ENCODE measurements at places on chromosomes 1 and 21.

GRCh38 chr1:201265756-201266155 lies 17.6 kb upstream of the PKP1 start:
- no peak for DNase-seq

- no peak for DNase-seq
These were observed 20.1 kb upstream of the CLCA1 start for GRCh38 chr1:86448670-86449069.

DNA sequence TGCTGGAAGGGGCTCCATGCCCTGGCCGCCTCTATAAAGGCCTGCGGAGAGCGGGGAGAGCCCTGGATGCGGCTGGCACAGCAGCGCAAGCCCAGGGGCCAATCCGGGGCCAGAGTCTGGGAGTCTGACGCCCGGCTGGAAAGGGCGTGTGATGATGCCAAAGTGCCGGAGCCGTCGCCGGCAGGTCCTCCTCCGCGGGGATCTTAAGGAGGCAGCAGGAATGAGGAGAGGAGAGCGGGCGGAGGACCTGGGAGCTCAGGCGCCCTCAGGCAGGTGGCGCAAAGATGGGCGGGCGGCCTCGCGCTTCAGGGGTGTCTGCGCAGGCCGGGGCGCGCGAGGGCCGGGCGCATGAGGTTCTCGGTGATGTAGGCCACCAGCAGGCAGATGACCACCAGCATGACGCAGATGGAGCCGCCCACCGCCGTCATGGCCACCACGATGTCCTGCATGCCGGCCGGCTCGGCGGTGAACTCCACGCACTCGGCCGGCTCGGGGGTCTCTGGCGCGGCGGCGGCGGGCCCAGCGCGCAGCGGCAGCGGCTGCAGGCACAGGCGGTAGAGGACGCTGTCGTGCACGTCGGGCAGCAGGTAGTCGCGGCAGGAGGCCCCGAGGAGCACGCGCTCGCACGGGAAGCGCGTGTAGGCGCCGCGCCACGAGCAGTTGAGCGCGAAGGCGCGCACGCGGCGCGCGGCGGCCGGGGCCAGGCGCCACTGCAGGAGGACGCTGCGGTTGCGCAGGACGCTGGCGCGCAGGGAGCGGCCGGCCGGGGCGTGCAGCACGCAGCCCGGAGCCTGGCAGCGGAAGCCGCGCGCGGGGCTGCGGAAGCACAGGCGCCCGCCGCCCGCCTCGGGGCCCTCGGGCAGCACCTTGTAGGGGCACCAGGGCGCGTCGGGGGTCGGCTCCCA lies 653 bp downstream of the FNDC10 start:
- peak; percentile 49 for DNase-seq

DNA sequence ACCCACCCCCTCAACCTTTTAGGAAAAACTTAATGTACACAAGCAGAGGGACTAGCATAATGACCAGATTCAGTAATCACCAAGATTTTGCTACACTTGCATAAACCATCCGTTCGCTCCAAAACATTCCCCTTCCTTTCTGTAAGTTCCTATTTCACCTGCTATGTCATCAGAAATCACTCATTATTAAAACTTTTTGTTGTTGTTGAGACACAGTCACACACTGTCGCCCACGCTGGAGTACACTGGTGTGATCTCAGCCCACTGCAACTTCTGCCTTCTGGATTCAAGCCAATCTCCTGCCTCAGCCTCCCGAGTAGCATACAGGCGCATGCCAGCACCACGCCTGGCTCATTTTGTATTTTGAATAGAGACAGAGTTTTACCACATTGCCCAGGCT lies 3.4 kb downstream of the MRPL20 start:
- no peak for DNase-seq

- DNase-seq: no peak
These were observed 925 bp upstream of the ARHGEF10L start for GRCh38 chr1:17538428-17539117.

All from COR-L47 (cell line).